ENCODE measurements at places on chromosomes 3 and 15.

GRCh38 chr3:101020351-101021015 is 27.3 kb upstream of the ABI3BP start:
- H3K4me3 ChIP-seq = no peak overlapping the region
- no peaks in the 10 kb centered on the region for H3K36me3 ChIP-seq
- H3K27me3 ChIP-seq = peaks cover 5% of the 10 kb centered on the region
- H3K27ac ChIP-seq = no peak overlapping the region

- H3K4me1 ChIP-seq = no peaks in the 10 kb centered on the region
- no peak for DNase-seq
- no peaks in the 10 kb centered on the region for H3K36me3 ChIP-seq
- no peaks in the 10 kb centered on the region for H3K27me3 ChIP-seq
- H3K27ac ChIP-seq = no peak overlapping the region
- H3K4me3 ChIP-seq = no peak overlapping the region
Measured at GRCh38 chr3:85360742-85361387, 402.1 kb downstream of the CADM2 start.

DNA sequence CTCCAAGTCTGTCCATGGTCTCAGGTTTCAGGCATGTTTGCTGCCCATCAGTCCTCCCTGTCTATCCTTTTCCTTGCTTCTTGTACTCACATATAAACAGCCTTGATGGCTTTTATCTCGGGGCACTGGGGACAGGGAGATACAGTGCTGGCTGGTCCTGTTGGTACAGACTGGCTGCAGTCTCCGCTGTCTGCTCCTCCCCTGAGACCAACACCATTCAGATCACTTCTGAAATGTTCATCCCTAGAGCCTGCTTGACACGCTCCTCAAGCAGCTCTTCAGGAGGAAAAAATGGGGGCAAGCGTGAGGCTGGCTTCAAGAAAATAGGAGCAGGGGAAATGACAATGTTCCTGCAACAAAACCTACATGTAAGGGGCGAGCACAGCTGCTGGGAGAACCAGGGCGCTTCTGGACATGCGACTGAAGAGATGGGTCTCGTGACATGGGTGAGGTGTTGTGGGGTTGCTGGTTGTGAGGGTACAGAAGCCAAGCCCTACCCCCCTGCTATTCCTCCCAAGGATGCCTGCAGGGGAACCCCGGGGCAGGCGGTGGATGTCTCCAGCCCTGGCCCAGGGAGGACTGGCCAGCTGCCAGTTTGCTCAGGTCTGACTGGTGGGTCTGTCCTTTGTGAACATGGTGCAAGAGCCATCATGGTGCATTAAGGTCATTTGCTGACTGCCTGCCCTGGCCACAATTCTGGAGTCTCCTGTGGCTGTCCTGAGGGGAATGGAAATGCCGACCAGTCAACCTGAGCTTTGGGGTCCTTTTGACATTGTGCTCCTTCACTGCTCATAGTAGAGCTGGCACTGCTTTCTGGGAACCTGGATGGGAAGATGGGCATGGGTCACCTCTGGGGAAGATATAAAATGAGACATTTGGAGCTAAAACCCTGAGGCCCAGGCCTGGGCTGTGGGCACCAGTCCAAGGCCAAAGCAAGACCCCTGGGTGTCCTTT is 40.1 kb downstream of the KY start:
- no peak for DNase-seq
- H3K27me3 ChIP-seq = no peaks in the 10 kb centered on the region
- no peaks in the 10 kb centered on the region for H3K4me1 ChIP-seq
- no peak overlapping the region for H3K27ac ChIP-seq
- H3K4me3 ChIP-seq = no peak overlapping the region

DNA sequence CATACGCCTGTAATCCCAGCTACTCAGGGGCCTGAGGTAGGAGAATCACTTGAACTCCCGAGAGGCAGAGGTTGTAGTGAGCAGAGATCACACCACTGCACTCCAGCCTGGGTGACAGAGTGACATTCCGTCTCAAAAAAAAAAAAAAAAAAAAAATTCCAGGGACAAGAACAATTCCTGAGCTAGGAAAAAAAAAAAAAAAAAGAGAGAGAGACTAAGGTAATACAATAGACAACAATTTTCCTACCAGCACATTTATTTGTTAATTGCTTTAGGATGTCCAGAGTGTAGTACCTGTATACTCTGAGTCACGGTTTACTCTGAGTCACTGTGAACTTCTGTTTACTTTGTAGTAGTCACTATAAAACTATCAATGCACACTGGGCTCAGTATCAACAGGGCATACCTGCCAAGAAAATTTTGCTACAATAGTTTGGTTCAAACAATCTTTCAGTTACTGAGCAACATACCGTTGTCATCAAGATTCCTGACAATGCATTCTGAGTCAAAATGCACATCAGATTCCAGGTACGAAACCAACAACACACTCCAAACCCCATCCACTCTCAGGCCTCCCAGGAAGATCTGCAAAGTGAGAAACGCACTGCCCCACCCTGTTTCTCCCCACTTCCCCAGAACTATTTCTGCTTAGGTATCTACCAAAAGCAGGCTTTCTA is 28.3 kb downstream of the IGF2BP2 start:
- H3K27ac ChIP-seq = no peak overlapping the region
- H3K36me3 ChIP-seq = no peaks in the 10 kb centered on the region
- H3K27me3 ChIP-seq = peaks cover 3% of the 10 kb centered on the region
